ENCODE measurements at places on chromosomes 4 and X.

- DNase-seq: no peak
Observed at GRCh38 chr4:135177321-135177720, 975.7 kb upstream of the PABPC4L start.

DNA sequence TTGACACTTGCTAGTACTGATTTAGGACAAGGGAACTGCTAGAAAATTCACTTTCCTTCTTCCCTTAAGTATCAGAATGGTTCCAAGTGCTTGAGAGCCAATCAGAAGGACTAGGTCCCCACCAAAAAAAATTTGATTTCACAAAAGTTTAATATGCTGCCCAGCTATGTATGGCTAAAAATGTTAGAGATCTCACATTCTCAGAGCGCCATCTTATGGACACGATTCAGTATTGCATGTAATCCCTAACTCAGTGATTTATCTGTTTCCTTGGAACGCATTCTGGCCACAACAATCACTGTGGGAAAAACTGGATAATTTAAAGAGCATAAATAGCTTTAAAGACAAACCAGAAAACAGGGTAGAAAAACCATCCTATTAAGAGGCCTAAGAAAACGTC lies 255.1 kb upstream of the GPC4 start:
- DNase-seq: no peak

DNA sequence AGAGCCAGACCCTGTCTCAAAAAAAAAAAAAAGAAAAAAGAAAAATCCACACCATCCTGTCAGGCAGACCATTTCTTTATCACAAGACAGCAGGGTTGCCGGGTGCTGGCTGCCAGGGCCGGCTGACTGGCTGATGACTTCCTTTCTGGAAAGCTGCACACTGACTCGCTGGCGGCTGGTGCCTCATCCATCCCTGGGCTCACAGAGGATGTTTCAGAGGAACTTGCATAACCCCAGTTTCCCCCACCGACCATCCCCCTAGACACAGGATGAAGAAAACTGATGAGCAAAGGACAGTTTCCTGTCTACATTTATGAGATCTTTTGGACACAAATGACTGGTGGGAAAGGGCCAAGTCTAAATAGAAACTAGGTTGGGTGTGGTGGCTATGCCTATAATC lies 14.1 kb downstream of the HPSE start:
- no peak for DNase-seq

DNA sequence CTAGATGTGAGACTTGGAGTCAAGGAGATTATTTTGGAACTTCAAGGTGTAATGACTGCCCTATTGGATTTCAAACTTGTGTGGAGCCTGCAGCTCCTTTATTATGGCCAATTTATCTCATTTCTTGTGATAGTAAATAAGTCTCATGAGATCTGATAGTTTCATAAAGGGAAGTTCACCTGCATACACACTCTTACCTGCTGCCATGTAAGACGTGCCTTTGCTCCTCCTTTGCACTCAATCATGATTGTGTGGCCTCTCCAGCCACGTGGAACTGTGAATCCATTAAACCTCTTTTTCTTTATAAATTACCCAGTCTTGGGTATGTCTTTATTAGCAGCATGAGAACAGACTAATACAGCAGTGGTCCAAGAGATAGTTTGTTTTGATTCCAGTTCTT lies 19.1 kb downstream of the PF4 start:
- no peak for DNase-seq

DNA sequence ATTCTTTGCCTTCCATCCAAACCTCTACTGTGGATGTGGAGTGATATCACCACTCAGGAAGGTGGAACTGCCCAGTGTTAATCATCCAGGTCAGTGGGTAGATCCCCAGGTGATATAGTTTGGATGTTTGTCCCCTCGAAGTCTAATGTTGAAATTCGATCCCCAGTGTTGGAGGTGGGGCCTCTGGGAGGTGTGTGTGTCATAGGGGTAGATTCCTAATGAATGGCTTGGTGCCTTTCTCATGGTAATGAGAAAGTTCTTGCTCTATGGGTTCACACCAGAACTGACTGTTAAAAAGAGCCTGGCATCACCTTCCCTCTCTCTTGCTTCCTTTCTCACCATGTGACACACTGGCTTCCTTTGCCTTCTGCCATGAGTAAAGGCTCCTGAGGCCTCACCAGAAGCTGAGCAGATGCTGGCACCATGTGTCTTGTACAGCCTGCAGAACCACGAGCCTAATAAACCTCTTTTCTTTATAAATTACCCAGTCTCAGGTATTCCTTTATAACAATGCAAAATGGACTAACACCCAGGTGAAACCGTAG lies 6.8 kb upstream of the SOWAHB start:
- no peak for DNase-seq

DNA sequence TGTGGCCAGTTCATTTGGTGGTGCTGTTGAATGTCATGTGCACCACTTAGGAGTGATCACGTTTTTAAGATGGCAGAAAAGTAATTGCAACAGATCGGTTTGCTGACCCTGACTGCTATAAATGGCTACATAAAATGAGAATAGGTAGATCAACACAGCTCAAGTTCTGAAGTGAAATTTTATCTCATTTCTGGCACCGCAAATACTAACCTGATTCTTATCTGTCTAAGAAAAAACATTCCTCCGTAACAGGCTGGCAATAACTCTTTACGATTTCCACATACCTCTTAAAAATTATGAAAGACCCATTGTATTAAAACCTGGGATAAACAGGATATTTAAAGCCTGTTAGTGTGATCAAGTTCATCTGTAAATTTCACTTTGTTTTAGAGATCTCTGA lies 387.5 kb downstream of the PDGFC start:
- DNase-seq: no peak

DNA sequence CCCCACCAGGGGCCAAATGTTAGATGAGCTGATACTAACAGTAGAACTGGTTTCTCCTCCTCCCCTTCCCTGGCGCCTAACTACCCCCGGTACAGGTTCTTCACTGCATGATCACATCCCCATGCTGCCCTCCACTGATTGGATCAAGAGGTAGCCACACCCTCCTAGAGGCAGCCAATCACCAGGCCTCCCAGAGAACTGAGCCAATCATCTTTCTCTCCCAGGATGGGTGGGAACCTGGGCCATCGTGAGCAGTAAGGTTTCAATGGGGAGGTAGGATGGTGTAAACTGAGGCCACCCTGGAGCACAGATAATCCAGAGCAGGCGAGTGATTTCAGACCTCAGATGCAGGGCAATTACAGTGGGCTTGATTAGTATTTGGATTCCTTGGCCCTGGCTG lies 64.2 kb downstream of the PPP2R2C start:
- no peak for DNase-seq

DNA sequence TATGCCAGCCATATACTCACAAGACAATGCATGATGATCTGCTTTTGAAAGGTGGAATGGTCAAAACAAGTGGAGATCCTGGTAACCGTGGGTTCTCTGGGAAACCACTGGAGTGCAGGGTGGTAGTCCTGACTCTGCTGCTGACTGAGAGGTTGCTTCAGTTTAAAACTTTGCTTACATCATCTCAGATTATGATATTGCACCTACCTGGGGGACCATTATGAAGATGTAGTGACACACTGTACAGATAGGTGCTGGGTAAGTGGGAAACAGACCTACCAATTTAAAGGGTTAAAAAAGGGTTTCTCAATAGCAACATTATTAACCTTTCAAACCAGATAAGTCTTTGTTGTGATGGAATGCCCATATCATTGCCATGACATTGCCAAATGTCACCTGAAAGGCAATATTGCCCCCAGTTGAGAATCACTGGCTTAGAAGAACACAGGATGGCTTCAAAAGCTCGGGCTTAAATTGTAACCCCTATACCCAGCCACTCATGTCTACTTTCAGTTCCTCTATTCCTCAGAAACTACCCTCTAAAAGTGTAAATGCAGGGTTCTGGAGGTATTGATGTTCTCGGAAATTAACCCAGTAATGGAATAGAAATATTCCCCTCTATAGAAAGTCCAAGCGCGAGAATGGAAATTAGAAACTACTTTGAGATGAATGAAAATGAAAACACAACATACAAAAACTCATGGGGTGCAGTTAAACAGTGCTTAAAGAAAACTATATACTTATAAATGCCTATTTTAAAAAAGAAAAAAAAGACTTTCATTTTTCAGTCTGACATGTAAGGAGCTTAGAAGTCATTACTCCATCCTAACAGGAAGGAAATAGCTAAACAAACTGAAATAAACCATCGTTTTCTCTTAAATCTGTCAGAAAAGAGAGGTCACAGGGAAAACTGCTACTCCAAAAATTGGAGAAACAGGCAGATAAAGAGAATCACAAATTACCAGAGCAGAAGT lies 65.8 kb downstream of the ARHGEF6 start:
- no peak for DNase-seq

DNA sequence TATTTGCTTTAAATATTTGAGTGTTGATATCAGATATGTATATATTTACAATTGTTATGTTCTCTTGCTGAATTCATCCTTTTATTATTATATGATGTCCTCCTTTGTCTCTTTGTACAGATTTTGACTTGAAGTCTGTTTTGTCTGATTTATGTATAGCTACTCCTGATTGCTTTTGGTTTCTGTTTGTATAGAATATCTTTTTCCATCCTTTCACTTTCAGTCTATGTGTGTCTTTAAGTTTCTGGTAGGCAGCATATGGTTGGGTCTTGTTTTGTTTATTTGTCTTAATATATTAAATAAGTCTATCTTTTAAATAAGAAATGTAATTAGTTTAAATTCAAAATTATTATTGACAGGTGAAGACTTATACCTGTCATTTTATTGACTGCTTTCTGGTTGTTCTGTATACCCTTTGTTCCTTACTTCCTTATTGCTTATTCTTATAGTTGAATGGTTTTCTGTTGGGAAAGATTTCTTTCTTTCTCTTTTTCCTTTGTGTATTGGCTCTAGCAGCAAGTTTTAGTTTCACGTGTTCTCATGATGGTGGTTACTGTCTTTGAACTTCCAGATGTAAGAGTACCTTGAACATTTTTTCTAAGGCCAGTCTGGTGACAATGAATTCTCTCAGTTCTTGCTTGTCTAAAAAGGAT lies 31.1 kb downstream of the RAB28 start:
- DNase-seq: no peak

DNA sequence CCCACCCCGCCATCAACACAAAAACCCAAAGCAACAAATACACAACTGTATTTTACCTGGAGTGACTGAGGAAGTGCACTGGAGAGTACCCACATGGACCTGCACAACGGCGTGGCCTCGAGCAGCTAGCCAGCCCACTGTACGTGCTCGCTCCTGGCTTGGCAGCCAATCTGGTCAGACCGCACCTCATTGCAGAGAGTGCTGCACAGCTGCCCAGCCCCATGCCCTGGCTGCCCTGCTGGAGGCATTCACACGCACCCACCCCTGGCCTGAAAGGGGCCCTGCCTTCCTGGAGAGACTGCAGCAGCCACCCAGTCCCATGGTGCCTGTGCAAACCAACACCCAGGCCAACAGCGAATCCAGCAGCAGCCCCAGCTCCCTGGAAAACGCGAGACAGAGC lies 116.3 kb downstream of the GALNTL6 start:
- no peak for DNase-seq

GRCh38 chr4:62288808-62289541 lies 1088.8 kb downstream of the ADGRL3 start:
- DNase-seq: no peak

DNA sequence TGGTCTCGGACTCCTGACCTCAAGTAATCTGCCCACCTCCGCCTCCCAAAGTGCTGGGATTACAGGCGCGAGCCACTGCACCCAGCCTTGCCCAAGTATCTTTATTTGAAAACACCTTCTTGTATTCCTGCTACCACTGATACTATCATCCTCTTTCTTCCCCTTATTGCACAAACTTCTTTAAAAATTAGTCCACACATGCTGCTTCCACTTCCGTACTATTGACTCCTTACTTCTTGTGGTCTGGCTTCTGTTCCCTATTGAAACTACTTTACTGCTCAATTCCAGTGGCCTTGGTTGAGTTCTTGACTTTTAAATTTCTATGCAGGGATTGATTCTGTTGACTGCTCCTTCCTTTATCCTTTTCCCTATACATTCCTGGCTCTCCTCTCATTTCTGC lies 38.8 kb downstream of the MTM1 start:
- no peak for DNase-seq

DNA sequence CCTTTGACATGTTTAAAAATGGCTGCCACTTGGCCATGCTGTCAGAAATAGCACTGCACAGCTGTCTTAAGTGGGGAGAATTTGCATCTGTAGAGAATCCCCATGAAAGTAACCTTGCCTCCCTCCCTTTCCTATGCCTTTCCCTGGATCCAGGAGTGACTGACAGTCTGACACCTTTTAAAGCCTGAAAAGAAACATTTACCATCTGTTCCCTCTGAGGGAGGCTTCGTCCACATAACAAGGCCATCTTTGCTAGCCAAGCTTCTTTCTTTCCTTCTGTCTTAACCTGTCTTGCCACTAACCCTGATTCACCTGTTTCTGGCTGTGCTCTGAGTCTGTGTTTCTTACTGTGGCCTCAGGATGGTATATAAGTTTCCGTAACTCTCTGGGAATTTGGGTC lies 21.3 kb upstream of the AADAT start:
- DNase-seq: no peak

- no peak for DNase-seq
Observed at GRCh38 chrX:82695066-82695465, 813.0 kb upstream of the POU3F4 start.

GRCh38 chr4:15897577-15897976 lies 41.0 kb downstream of the FGFBP1 start:
- DNase-seq: no peak

DNA sequence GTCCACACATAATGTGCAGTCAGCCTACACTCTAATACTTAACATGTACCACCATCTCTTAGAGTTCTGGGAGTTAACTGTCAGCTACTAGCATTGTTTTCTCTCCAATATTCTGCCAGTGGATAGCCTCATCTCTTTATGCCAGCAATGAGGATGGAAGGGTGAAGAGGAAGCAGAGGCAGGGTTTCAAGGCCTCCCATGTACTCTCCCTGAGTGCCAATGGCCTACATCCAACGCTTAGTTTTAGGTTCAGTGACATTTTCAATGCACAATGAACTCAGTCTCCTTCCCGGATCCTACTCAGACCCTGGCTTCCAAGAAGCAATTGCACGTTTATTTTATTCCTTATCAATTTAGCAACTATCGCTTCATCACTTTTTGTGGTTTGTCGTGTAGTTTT lies 686.1 kb downstream of the DMD start:
- DNase-seq: no peak

GRCh38 chr4:185591679-185592141 lies 56.4 kb upstream of the PDLIM3 start:
- no peak for DNase-seq

DNA sequence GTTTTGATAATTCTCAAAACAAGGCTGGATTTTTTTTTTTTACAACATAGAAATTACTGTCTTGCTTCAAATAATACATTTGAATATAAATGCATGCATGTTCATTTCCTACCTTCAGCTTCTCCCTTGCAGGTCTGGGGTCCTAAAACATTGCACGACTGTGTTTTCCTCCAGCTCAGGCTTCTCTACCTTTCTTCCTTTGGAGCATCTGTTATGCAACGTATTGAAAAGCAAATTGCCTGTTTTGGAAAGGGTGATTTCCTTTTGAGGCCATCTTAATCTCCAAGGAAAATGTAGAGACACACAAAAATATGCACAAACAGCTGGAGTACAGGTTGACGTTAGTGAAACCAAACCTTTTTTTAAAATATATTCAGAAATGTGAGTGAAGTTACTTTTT lies 115.6 kb upstream of the TLL1 start:
- no peak for DNase-seq
